ENCODE measurements at places on chromosomes 7 and 10.

GRCh38 chr10:83492004-83492403 is 647.3 kb upstream of the GHITM start:
- no peak for DNase-seq

GRCh38 chr10:122244001-122244975 is 26.8 kb upstream of the BTBD16 start:
- DNase-seq: no peak

- DNase-seq: no peak
Observed at GRCh38 chr10:57867241-57867640, 400.5 kb downstream of the IPMK start.

DNA sequence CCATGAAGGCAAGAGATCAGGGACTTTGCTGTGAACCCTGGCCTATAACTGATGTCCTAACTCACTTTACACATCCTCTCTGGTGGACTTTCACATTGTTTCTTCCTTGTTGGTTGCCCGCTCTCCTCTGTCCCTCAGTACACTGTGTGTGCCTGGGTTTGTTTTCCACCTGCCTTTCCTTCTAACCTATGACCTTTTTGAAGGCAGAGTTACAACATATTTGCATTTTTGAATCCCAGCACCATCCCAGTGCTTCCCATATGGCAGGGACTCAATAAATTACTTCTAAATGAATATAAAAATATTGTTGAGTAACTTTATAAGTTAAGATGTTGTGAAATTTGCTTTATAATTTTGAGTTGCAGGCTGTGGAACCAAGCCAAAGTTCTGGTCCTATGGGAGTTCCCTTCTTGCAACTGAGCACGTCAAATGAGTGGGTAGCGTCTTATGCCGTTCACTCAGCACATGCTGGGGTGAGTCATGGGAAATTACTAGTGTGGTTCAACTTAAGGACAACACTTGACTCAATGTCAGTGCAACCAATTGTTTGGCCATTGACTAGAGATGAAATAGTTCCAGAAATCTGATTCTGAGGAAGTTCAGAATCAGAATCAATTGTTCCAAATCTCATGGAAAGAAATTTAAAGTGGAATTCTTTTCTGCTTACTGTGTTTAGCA is 250.9 kb downstream of the TWIST1 start:
- DNase-seq: no peak

DNA sequence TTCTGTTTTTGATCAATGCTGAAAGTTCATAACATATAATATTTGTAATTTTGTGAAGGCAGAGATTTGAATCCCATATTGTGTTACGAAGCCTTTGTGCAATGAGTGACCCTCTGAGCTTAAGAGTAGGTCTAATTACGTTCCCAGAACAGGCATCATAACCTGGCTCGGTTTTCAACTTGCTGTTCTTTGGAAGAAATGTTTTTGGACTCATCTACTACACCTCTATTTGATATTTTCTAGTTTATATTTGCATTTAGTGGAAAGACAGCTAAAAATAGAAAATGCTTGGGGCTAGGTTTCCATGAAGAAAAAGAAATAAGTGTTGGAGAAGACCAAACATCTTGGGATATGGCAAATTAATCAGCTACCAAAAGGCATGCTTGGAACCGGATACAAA is 234.8 kb downstream of the AGMO start:
- DNase-seq: no peak
